ENCODE measurements at places on chromosomes 16 and 17. TPM values are rescaled to one million over a fixed set of nuclear protein-coding genes. Genes with fewer than 3 reads are reported as not detected.

DNA sequence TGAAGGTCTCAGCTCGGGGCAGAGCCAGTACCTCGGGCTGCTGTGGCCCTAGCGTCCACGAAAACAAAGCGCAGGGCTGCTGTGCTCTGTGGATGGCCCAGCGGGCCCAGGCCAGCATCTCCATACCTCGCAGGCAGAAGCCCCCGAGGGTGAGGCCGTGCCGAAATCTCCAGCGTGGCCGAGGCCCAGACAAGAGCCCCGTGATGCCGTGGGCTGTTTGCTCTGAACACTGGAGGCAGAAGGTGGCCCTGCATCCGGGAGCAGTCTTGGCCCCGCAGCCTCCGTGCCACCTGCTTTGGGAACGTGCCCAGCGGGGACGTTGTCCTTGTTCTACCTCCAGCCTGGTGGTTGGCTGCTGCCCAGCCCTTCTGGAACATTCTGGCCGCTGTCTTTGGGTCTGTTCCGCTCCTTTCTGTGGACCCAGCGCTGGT, 121.4 kb downstream of the BANP start:
- no peak for DNase-seq
- no peaks in the 10 kb centered on the region for H3K36me3 ChIP-seq
- no peaks in the 10 kb centered on the region for H3K27me3 ChIP-seq
- H3K4me3 ChIP-seq: no peak overlapping the region

GRCh38 chr16:52676959-52677358, 130.0 kb upstream of the TOX3 start:
- H3K4me1 ChIP-seq: no peaks in the 10 kb centered on the region
- H3K27me3 ChIP-seq: no peaks in the 10 kb centered on the region
- no peak for DNase-seq
- no peak overlapping the region for H3K27ac ChIP-seq

GRCh38 chr16:85447693-85448313, 165.3 kb upstream of the GSE1 start:
- H3K4me1 ChIP-seq: peaks cover 42% of the 10 kb centered on the region
- H3K27ac ChIP-seq: no peak overlapping the region
- DNase-seq: no peak
- no peaks in the 10 kb centered on the region for H3K36me3 ChIP-seq
- no peaks in the 10 kb centered on the region for H3K27me3 ChIP-seq

DNA sequence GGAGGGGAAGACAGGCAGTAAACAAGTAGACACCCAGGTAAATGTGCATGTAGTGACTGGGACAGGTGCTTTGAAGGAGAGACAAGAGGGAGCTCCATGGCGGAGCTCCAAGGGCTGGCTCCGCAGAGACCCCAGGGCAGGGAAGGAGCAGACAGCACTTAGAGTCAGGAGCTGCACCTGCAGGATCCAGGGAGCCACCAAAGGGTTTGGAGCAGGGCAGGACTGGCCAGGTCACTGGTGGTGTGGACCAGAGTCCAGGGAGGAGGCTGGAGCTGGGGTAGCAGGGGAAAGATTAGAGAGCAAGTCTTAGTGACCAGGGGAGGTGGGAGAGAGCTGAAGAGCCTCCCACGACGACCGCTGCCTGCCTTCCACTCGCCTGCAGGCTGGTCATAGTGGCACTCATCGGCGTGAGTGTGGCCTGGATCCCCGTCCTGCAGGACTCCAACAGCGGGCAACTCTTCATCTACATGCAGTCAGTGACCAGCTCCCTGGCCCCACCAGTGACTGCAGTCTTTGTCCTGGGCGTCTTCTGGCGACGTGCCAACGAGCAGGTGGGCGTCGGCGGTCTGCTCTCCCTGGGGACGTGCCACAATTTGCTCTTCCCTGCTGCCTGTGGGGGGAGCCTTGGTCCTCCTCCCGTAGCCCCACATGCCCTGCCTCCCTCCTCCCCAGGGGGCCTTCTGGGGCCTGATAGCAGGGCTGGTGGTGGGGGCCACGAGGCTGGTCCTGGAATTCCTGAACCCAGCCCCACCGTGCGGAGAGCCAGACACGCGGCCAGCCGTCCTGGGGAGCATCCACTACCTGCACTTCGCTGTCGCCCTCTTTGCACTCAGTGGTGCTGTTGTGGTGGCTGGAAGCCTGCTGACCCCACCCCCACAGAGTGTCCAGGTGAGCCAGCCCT, 14.7 kb upstream of the FAM83G start:
- peaks cover 4% of the 10 kb centered on the region for H3K36me3 ChIP-seq
- H3K27ac ChIP-seq: no peak overlapping the region
- no peaks in the 10 kb centered on the region for H3K27me3 ChIP-seq

DNA sequence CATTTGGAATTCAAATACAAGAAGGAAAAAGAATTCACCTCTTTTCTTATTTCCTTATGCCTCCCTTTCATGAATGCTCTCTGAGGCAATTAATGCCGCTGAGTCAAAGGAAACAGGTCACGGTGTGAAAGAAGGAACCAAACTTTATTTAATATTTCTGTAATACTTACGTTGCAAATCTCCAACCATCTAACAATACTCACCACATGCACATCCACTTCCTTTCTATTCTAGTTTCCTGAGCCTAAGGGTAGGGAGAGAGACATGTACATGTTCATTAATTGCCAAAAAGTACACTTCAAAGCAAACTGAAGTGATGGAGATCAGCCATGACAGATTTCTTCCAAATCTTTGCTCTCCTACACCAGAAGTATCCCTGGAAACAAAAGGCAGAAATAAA, 47.9 kb upstream of the HLF start:
- H3K27ac ChIP-seq: no peak overlapping the region
- H3K4me3 ChIP-seq: no peak overlapping the region
- no peaks in the 10 kb centered on the region for H3K36me3 ChIP-seq
- H3K27me3 ChIP-seq: peaks cover 3% of the 10 kb centered on the region

- H3K4me3 ChIP-seq: no peak overlapping the region
- no peaks in the 10 kb centered on the region for H3K36me3 ChIP-seq
- DNase-seq: no peak
These were observed 2.9 kb downstream of the NUP93 start for GRCh38 chr16:56732832-56733231.

- no peak for DNase-seq
- peaks cover 52% of the 10 kb centered on the region for H3K4me1 ChIP-seq
- no peaks in the 10 kb centered on the region for H3K27me3 ChIP-seq
- peaks cover 42% of the 10 kb centered on the region for H3K36me3 ChIP-seq
These were observed 27.5 kb upstream of the PIK3R6 start for GRCh38 chr17:8894673-8895578.

DNA sequence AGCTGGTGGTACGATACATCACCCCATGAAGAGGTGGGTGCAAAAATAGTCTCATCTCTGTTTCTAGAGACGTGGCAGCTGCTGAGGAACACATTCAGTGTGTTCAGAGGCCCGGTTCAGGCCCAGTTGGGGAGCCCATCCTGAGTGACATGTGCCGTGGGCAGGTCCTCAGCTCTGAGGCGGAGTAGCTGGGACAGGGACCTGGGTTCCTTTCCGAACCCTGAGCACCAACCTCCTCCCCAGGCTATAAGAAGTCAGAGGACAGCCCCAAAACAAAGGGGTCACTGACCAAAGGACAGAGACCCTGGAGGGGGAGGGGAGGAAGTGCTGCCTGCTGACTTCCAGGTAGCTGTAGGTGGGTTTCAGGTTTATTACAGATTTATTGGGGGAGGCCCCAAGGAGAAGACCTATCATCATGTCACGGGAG, 5.1 kb downstream of the LDHD start:
- DNase-seq: no peak
- no peaks in the 10 kb centered on the region for H3K36me3 ChIP-seq
- peaks cover 32% of the 10 kb centered on the region for H3K4me1 ChIP-seq
- no peak overlapping the region for H3K4me3 ChIP-seq
- H3K27ac ChIP-seq: no peak overlapping the region
- no peaks in the 10 kb centered on the region for H3K27me3 ChIP-seq

DNA sequence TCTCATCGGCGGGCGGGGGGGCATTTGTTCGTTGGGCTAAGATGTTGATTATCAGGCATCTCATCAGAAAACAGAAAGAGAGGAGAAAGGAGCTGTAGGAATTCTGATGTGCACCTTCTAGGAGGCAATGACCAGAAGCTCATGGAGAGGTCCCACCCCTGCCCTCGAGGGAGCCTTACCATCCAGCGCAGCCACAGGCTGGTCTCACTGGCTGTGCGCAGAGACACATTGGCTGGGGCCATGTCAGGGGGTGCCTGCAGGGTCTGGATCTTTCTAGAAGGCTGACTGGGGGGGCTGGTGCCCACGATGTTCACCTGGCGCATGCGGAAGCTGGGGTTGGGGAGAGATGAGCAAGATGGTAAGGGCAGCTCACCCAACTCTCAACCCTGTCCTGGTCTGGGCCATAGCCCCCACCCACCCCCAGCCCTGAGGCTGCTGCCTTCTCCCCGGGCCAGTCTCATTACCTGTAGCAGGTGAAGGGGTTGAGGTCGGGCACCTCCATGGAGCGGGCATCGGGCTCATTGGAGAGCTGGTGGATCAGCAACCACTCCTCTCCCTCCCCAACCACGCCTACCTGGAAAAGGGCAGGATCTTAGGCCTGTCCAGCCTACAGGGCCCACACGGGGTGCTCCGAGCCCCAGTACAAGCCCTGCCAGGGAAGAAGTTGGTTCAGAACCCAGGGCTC, 86.2 kb upstream of the CDC42EP4 start:
- H3K27ac ChIP-seq: no peak overlapping the region
- H3K4me1 ChIP-seq: no peaks in the 10 kb centered on the region
- no peaks in the 10 kb centered on the region for H3K36me3 ChIP-seq
- no peak overlapping the region for H3K4me3 ChIP-seq
- no peaks in the 10 kb centered on the region for H3K27me3 ChIP-seq

GRCh38 chr17:9982159-9982558, 77.1 kb upstream of the RCVRN start:
- DNase-seq: no peak
- no peaks in the 10 kb centered on the region for H3K36me3 ChIP-seq
- no peaks in the 10 kb centered on the region for H3K4me1 ChIP-seq
- H3K27ac ChIP-seq: no peak overlapping the region
- H3K4me3 ChIP-seq: no peak overlapping the region

DNA sequence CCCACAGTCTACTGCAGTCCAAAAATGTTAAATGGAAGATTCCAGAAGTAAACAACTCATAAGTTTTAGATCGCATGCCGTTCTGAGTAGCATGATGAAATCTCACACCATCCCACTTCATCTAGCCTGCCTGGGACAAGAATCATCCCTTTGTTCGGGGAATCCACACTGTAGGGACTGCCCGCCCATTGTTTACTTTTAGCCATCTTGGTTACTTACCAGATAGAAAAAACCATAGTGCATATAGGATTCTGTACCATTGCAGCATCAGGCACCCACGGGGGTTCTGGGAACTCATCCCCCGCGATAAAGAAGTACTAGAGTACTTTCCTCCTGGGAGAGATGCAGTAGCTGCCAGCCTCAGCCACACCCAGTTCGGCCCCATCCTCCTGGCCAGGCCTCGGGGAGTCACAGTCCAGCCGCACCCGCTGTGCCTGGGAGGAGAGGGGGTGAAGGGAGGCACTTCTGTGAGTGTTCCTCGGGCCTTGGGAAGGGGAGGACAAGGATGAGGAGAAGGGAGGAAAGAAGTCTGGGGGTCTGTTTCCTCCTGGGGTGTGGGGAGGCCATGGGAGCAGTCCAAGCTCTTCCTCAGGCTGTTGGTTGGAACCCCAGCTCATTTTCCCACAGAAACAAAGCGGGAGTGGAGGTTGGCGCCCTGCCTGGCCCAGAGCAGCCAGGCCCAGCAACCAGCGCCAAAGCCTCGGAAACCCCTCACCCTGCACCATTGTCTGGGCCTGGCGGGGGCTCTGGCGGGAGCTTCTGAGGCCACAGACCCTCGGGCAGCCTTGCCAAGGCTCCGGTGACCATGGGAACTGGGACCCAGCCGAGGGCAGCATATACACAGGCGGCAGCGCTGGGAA, 8.9 kb downstream of the TRIM47 start:
- no peak overlapping the region for H3K27ac ChIP-seq
- no peaks in the 10 kb centered on the region for H3K36me3 ChIP-seq
- no peak overlapping the region for H3K4me3 ChIP-seq
- H3K27me3 ChIP-seq: no peaks in the 10 kb centered on the region
- peaks cover 23% of the 10 kb centered on the region for H3K4me1 ChIP-seq

GRCh38 chr17:63395075-63395805, 50.9 kb downstream of the CYB561 start:
- no peak overlapping the region for H3K4me3 ChIP-seq
- no peaks in the 10 kb centered on the region for H3K27me3 ChIP-seq
- H3K4me1 ChIP-seq: no peaks in the 10 kb centered on the region
- DNase-seq: no peak

GRCh38 chr17:41015454-41015853, 6.5 kb upstream of the KRTAP3-1 start:
- no peaks in the 10 kb centered on the region for H3K36me3 ChIP-seq
- H3K4me3 ChIP-seq: no peak overlapping the region
- H3K27ac ChIP-seq: no peak overlapping the region

The PKMYT1 gene
- polyA plus RNA-seq: 0.18 TPM

The CLEC3A gene
- polyA plus RNA-seq: not detected

The STX8 gene
- polyA plus RNA-seq: 171 TPM

Data from CD8-positive, alpha-beta memory T cell (primary cell).